ENCODE measurements at places on chromosomes 12 and 14.

DNA sequence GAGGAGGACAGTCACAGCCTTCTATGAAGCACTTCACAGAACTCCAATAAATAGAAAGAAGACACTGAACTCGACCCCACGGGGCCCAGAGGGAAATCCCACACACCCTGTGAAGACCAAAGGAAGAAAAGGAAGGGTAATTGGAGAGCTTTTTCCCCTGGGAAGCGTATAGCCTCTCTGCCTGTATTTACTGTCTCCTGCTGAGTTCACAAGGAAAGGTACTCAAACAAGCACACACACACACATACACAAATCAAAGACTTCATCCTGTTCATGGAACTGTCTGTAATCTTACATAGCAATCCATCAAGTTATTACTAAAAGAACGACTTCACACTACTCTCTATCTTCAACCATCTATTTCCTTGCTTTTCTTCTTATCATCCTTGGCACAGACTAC is 15.3 kb downstream of the FOXN3 start:
- H3K36me3 ChIP-seq: no peaks in the 10 kb centered on the region
- H3K4me3 ChIP-seq: no peak overlapping the region
- DNase-seq: no peak
- H3K27me3 ChIP-seq: no peaks in the 10 kb centered on the region

DNA sequence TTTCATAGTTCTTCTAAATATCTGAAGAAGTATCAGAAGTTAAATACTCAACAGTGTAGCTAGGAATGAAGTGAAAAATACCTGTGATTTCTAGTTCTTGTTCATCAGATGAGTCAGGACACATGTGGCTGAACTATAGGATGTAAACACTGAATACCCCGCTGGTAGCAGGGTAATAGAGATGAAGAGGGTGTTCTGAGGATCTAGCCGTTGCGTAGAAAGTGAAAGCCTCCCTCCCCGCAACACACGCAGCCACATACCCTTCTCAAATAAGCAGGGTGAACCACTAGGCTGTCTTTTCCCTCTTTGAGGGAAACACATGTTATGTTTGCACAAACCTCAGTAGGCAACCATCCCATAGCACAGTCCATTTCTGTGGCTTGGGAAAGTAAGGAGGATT is 16.4 kb upstream of the RNASE12 start:
- no peaks in the 10 kb centered on the region for H3K27me3 ChIP-seq
- no peak overlapping the region for H3K4me3 ChIP-seq
- DNase-seq: no peak
- peaks cover 13% of the 10 kb centered on the region for H3K4me1 ChIP-seq

DNA sequence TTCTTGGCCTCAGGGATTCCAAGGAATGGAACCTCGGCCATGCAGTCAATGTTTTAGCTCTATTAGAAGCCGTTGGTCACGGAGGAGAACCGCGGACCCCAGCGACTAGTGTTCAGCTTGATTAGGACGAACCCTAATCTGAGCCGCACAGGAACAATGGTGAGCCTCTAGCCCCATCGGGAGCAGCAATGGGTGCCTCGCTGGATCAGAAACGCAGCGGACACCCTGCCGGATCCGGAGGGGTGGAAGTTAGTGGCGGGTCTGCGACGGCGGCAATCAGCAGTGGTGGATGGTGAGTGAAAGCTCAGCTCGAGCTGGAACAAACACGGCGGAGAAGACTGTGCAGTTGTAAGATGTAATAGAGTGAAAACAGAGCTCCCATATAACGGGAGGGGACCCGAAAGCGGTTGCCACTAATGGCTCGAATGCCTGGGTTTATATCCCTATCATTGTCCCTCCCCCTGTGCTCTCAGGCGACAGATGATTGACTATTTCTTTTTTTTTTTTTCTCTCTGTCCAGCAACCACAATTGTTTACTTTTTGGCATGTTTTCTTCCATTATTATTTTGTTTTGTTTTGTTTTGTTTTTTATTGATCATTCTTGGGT is 127.7 kb downstream of the ZNF664 start:
- H3K4me1 ChIP-seq: no peaks in the 10 kb centered on the region
- no peaks in the 10 kb centered on the region for H3K27me3 ChIP-seq
- H3K27ac ChIP-seq: no peak overlapping the region
- no peak overlapping the region for H3K4me3 ChIP-seq
- no peaks in the 10 kb centered on the region for H3K36me3 ChIP-seq
- DNase-seq: no peak

- H3K27me3 ChIP-seq: no peaks in the 10 kb centered on the region
- no peak for DNase-seq
- H3K4me3 ChIP-seq: peak overlapping the region; percentile 71
- H3K4me1 ChIP-seq: peaks cover 15% of the 10 kb centered on the region
- peak overlapping the region; percentile 78 for H3K27ac ChIP-seq
These were observed 1.0 kb upstream of the SOCS2 start for GRCh38 chr12:93571365-93571924.

GRCh38 chr12:15404485-15404884 is 82.2 kb downstream of the PTPRO start:
- no peak for DNase-seq
- H3K27me3 ChIP-seq: no peaks in the 10 kb centered on the region
- H3K4me3 ChIP-seq: no peak overlapping the region
- H3K27ac ChIP-seq: no peak overlapping the region
- no peaks in the 10 kb centered on the region for H3K36me3 ChIP-seq
- no peaks in the 10 kb centered on the region for H3K4me1 ChIP-seq

DNA sequence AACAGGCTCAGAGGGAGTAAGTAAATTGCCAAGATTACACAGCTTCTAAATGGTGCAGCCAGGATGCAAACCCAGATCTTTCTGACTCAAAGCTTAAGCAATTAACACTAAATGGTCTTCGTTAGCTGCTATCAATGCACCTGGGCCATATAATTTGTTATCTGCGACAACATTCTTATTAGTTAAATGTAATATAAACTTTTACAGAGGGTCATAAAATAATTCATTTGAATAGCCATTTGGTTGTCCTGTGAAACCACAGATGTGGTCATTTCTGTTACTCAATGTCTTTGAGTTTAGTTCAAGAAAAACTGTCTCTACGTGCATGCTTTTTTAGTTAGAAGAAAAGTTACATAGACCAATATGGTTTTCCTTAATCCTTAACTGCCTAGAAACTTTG is 22.1 kb upstream of the NAP1L1 start:
- H3K4me3 ChIP-seq: no peak overlapping the region
- DNase-seq: no peak
- no peak overlapping the region for H3K27ac ChIP-seq
- no peaks in the 10 kb centered on the region for H3K4me1 ChIP-seq
- no peaks in the 10 kb centered on the region for H3K27me3 ChIP-seq

GRCh38 chr14:30874999-30875787 is 834 bp downstream of the COCH start:
- H3K27me3 ChIP-seq: peaks cover 10% of the 10 kb centered on the region
- H3K36me3 ChIP-seq: no peaks in the 10 kb centered on the region
- no peaks in the 10 kb centered on the region for H3K4me1 ChIP-seq
- DNase-seq: no peak
- no peak overlapping the region for H3K27ac ChIP-seq

DNA sequence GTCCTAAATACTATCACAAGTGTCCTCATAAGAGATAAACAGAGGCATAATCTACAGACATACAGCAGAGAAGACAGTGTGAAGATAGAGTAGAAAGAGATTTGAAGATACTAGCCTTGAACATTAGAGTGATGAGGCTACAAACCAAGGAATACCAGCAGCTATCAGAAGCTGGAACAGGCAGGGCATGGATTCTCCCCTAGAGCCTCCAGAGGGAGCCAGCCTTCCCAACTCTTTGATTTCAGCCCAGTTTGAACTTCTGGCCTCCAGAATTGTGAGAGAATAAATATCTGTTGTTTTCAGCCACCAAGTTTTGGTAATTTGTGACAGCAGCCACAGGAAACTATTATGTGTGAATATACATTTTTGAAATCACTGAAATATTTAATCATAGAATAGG is 47.2 kb downstream of the CCDC91 start:
- no peaks in the 10 kb centered on the region for H3K4me1 ChIP-seq
- H3K4me3 ChIP-seq: no peak overlapping the region
- no peaks in the 10 kb centered on the region for H3K36me3 ChIP-seq

DNA sequence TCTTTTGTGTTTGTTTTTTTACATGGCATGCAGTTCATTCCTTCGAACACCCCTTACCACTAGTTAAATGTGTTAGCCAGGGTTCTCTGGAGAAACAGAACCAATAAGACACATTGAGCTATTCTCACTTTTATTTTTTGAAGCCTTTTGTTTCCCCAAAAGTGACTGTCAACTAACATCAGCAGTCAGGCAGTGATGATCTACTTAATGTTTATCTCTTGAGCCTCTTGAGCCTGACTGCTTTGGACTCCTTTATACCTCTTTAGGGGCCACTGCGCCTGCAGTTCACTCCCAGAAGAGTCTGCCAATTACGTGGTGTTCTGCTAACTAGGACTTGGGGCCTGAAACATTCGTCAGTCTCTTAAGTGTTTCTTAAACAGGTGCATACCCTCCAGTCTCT is 163.7 kb upstream of the FLRT2 start:
- H3K27me3 ChIP-seq: no peaks in the 10 kb centered on the region
- H3K36me3 ChIP-seq: no peaks in the 10 kb centered on the region
- DNase-seq: no peak
- H3K4me3 ChIP-seq: no peak overlapping the region
